Gastrocnemius medialis (tissue), 4 donors: ENCODE measurements at places on chromosomes 1 and 21. TPM values are rescaled to one million over a fixed set of nuclear protein-coding genes. Genes with fewer than 3 reads are reported as not detected.
A peak's percentile ranks its signal among the peaks of the same experiment; 100 is the strongest.

ESPN gene
- not detected for total RNA-seq

DNAJC28 gene
- total RNA-seq = 3.1 TPM

IL20 gene
- total RNA-seq = not detected

BRDT gene
- total RNA-seq = not detected

CASZ1 gene
- 74.5 TPM for total RNA-seq

OR2L13 gene
- not detected for total RNA-seq

C1orf141 gene
- total RNA-seq = not detected

LCE2C gene
- not detected for total RNA-seq

CFAP141 gene
- not detected for total RNA-seq

FAM72B gene
- total RNA-seq = not detected

SIPA1L2 gene
- total RNA-seq = 3.1 TPM

SARS1 gene
- total RNA-seq = 116 TPM

UHMK1 gene
- total RNA-seq = 60.2 TPM

UQCRH gene
- 486 TPM for total RNA-seq

DNA sequence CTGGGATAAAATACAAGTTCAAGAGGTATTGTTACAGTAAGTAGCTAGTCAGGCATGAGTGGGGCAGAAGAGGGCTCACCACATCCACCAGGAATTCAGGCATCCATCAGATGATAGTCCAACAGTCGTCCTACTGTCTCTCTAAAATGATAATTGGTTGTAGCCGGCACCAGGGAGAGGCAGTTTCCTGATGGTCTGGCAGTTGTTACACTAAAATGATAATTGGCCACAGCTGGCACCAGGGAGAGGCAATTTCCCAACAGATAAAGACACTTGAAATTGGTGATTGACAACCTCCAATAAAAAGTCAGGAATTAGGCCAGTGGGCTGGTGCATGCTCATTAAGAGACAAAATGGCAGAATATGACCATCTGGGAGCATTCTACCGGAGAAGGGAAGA, 545.8 kb downstream of the AMY1C start:
- no peak overlapping the region for H3K4me3 ChIP-seq
- no peaks in the 10 kb centered on the region for H3K4me1 ChIP-seq
- no peaks in the 10 kb centered on the region for H3K27me3 ChIP-seq
- no peak for DNase-seq
- no peak overlapping the region for H3K27ac ChIP-seq
- no peaks in the 10 kb centered on the region for H3K36me3 ChIP-seq

GRCh38 chr1:118101515-118101844, 83.5 kb downstream of the SPAG17 start:
- no peaks in the 10 kb centered on the region for H3K4me1 ChIP-seq
- DNase-seq = no peak
- H3K27me3 ChIP-seq = no peaks in the 10 kb centered on the region
- no peak overlapping the region for H3K4me3 ChIP-seq
- no peak overlapping the region for H3K27ac ChIP-seq

DNA sequence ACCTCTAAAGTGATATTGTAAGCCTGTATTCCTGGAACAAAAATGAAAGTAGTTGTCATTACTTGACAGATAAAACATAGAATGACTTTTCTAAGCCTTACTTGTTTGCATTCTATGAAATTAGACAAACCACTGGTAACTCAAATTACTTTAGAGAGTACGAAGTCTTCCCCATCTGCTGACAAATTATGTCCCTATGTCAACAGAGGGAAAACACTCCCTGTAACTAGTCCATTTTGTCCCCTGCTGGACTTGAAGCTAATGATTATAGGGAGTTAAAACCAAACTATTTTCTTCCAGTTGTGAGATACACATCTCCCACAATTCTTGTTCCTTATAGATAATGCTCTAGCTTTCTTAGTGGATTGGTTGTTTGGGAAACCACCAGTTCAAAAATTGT, 39.6 kb downstream of the GREM2 start:
- no peaks in the 10 kb centered on the region for H3K36me3 ChIP-seq
- no peak overlapping the region for H3K4me3 ChIP-seq
- H3K27ac ChIP-seq = peak overlapping the region; percentile 5
- H3K27me3 ChIP-seq = no peaks in the 10 kb centered on the region

DNA sequence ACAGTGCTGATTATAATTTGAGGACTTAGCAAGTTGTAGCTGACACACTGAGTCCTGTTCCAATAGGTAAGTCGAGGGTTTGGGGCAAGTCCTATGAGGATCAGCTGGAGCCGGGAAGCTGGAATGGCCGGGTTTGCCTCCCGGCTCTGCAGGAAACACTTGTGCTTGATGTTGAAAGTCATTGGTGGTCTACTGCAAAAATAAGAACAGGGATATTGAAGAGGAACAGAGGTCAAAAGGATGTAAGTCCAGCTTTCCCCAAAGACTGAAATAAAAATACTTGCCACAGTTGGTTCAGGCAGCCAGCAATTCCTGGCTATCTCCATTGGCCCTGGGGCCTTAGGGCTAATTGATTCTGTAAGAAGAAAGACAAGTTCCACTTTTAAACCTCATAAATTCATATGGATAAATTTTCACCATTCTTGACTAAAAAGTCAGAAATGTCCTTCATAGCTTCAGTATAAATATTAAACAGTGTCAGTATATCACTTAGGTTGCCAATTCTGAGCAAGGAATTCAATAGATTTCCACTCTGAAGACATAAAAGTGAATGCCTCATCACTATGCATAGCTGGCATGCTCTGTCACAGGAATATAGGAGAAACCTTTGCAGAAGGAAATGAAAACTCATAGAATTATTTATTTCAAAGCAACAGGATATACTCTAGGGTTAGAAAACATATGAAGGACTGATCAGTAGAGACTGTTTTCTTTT, 165.2 kb downstream of the AK5 start:
- H3K4me3 ChIP-seq = no peak overlapping the region
- no peak overlapping the region for H3K27ac ChIP-seq
- H3K36me3 ChIP-seq = no peaks in the 10 kb centered on the region
- no peaks in the 10 kb centered on the region for H3K4me1 ChIP-seq
- H3K27me3 ChIP-seq = no peaks in the 10 kb centered on the region

DNA sequence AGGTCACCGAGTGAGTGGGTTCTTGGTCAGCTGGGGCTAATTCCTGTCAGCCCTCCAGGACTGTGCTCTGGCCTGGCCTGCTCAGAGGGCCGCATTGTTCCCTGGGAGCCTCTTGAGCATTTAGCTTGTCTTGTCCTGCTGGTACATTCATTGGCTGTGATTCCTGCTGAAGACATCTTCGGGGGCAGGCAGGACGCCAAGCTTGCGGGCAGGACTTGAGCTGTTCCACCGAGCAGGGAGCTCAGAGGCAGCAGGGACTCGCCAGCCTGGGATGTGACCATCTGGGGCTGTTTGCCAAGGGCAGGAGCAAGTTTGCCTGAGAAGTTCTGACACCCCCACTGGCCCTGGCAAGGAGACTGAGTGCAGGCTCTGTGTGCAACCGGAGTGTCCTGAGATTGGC, 7.0 kb upstream of the SLC26A9 start:
- no peaks in the 10 kb centered on the region for H3K4me1 ChIP-seq
- no peaks in the 10 kb centered on the region for H3K36me3 ChIP-seq
- no peak overlapping the region for H3K4me3 ChIP-seq
- no peaks in the 10 kb centered on the region for H3K27me3 ChIP-seq
- H3K27ac ChIP-seq = peak overlapping the region; percentile 14

DNA sequence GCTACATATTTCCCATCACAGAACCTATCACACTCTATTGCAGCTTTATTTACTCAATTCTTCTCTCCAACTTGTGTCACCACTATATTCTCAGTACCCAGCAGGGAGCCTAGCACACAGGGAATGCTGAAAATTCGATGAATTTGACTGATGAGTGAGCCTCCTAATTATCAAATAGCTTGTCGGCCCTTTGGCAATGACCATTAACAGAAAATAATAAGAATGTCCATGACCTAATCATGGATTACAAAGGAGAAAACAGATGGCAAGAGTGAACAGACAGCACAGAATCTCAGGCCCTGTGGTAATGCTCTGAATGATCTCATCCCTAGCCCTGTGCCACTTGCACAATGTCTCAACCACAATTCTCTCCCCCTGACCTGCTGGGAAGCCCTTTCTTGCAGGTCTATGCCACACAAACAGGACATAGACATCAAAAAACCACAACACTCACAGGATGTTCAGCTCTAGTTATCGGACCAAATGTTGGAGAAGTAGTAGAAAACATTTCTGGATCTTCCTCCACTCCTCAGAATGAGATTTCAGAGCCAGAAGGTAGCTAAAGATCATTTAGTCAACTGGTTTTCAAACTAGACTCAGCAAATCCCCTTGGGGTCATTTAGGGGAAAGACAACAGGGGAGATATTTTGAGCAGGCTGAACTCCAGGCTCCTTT, 68.4 kb downstream of the LUZP1 start:
- H3K4me3 ChIP-seq = no peak overlapping the region
- DNase-seq = peak; percentile 43
- H3K4me1 ChIP-seq = peaks cover 34% of the 10 kb centered on the region
- H3K27ac ChIP-seq = peak overlapping the region; percentile 53

DNA sequence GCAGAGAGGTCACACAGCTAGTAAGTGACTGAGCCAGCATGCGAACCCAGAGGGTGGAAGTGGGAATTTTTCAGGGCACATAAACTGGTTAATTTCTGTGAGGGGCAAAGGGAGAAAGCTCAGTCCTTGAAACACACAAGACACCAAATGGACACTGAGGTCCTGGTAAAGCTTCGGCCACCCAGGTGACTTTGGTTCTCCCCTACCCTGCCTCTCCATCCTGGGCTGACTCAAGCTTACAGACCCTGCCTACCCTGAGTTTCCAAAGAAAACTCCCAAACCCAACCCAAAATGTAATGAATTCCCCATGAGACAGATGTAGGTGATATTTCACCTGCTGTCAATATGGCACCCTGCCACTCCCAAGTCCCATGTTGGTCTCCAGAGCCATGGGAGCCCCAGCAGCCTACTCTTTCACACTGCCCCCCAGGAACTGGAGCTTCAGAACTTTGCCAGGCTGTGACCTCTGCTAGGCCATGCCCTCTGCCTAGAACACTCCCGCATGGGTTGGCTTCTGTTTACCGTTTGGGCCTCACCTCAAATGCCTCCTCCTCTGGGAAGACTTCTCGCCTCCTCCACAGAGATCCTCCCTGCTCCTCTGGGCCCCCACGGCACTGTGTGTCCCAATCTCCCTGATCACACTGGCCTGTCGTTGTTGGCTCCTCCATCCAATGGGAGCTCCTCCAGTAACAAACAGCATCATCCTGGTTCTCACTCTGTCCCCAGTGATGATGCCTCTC, 3.7 kb upstream of the LRP8 start:
- no peaks in the 10 kb centered on the region for H3K4me1 ChIP-seq
- H3K27ac ChIP-seq = no peak overlapping the region
- H3K27me3 ChIP-seq = no peaks in the 10 kb centered on the region
- no peaks in the 10 kb centered on the region for H3K36me3 ChIP-seq
- H3K4me3 ChIP-seq = no peak overlapping the region
- DNase-seq = no peak

GRCh38 chr1:219518168-219518906, 94.6 kb downstream of the ZC3H11B start:
- no peak overlapping the region for H3K27ac ChIP-seq
- no peak overlapping the region for H3K4me3 ChIP-seq
- no peak for DNase-seq
- H3K4me1 ChIP-seq = no peaks in the 10 kb centered on the region

DNA sequence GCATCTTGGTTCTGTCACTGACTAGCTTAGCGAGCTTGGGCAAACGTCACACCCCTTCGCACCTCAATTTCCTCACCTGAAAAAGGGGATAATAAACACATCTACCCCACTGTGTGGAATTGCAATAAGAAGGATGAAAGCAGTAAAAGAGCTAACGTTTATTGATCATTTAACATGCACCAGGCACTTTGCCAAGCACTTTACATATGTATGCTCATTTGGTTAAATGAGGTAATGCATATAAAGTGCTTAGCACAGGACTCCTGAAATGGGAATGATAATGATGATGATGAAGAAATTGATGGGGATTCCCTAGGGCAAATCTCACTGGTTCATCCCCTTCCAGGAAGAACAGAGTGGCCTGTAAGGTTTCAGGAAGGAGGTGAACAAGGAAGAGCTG, 4.8 kb downstream of the NKAIN1 start:
- no peaks in the 10 kb centered on the region for H3K27me3 ChIP-seq
- H3K36me3 ChIP-seq = no peaks in the 10 kb centered on the region
- no peak for DNase-seq
- no peak overlapping the region for H3K4me3 ChIP-seq

GRCh38 chr21:33839167-33839716, 76.4 kb downstream of the ATP5PO start:
- no peak overlapping the region for H3K4me3 ChIP-seq
- peaks cover 7% of the 10 kb centered on the region for H3K4me1 ChIP-seq
- DNase-seq = no peak
- H3K27ac ChIP-seq = no peak overlapping the region

GRCh38 chr1:47232187-47232874, at the start of gene TAL1:
Gene TAL1, minus strand, starts transcription at chr1:47232225. Its CDS starts 6,337 bp downstream, at chr1:47225888.
- H3K36me3 ChIP-seq = no peaks in the 10 kb centered on the region
- peaks cover 65% of the 10 kb centered on the region for H3K27me3 ChIP-seq
- H3K4me1 ChIP-seq = peaks cover 3% of the 10 kb centered on the region
- H3K27ac ChIP-seq = peak within 1 kb of the TSS; percentile 68

DNA sequence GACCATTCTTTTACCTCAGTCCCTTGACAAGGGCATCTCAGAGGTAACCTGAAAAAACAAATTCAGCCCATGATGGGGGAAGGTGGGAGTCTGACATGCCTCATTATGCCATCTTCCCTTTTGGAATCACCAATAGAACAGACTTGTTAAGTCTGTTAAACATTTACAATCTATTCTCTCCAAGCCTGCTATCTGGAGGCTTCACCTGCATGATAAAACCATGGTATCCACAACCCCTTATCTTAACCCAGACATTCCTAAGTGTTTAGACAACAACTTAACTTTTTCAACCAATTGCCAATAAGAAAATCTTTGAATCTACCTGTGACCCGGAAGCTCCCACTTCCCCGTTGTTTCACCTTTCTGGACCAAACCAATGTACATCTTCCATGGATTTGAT, 233.0 kb upstream of the CACYBP start:
- H3K36me3 ChIP-seq = no peaks in the 10 kb centered on the region
- H3K27me3 ChIP-seq = no peaks in the 10 kb centered on the region
- H3K27ac ChIP-seq = no peak overlapping the region
- no peak overlapping the region for H3K4me3 ChIP-seq

GRCh38 chr1:180563026-180563827, 4.5 kb downstream of the OVAAL start:
- H3K4me1 ChIP-seq = peaks cover 8% of the 10 kb centered on the region
- no peak overlapping the region for H3K4me3 ChIP-seq
- no peaks in the 10 kb centered on the region for H3K27me3 ChIP-seq
- no peak overlapping the region for H3K27ac ChIP-seq
- H3K36me3 ChIP-seq = no peaks in the 10 kb centered on the region
- no peak for DNase-seq

GRCh38 chr1:161200421-161200991, 1.7 kb upstream of the ADAMTS4 start:
- peaks cover 21% of the 10 kb centered on the region for H3K36me3 ChIP-seq
- H3K27ac ChIP-seq = peak overlapping the region; percentile 97
- no peak for DNase-seq

GRCh38 chr21:45950740-45951515, 30.6 kb upstream of the COL6A1 start:
- no peak overlapping the region for H3K27ac ChIP-seq
- H3K36me3 ChIP-seq = no peaks in the 10 kb centered on the region
